CD8-positive, alpha-beta memory T cell (primary cell): ENCODE measurements at places on chromosomes 13 and 19.

DNA sequence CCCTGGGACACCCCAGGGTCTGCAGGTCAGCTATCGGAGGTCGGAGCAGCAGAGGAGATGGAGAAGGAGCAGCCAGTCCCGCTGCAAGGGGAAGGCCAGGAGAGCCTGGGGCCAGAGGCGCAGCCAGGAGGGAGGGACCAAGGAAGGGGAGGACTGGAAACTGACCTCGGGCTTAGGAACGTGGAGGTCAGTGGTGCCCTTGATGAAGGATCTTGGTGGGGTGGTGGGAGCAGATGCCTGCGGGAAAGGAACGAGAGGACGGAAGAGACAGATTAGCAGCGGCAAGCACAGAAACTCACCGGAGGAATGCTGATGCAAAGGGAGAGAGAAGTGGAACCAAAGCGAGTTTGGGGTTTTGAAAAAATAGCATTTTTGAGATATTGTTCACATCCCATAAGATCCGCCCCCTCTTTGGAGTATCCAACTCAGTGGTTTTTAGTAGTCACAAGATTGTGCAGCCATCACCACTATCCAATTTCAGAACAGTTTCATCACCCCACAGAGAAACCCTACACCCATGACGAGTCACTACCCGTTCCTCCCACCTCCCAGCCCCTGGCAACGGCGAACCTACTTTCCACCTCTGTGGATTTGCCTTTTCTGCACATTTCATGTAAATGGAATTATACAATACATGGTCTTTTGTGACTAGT lies 22.1 kb downstream of the PLEKHF1 start:
- DNase-seq = no peak

- DNase-seq = no peak
These were observed 5.1 kb downstream of the CIC start for GRCh38 chr19:42274065-42274682.

DNA sequence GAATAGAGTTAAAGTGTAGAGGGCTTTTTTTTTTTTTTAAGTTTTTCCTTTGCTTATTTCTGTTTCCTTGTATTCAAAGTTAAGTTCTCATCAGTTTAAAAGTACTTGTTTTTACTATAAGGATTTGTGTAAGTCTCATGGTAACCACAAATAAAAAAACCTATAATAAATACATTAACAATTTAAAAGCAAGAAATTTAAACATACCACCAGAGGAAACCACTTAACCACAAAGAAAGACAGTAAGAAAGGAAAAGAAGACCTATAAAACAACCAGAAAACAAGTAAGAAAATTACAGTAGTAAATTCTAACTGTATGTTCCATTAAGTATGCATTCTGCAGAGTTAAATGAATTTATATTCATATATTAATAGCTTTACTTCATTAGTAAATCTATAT lies 999.1 kb upstream of the ATXN8OS start:
- DNase-seq = no peak

- no peak for DNase-seq
These were observed 5.5 kb downstream of the SF3A2 start for GRCh38 chr19:2242092-2242537.

GRCh38 chr19:19488875-19489690 lies 26.3 kb downstream of the TSSK6 start:
- DNase-seq = peak; percentile 92

DNA sequence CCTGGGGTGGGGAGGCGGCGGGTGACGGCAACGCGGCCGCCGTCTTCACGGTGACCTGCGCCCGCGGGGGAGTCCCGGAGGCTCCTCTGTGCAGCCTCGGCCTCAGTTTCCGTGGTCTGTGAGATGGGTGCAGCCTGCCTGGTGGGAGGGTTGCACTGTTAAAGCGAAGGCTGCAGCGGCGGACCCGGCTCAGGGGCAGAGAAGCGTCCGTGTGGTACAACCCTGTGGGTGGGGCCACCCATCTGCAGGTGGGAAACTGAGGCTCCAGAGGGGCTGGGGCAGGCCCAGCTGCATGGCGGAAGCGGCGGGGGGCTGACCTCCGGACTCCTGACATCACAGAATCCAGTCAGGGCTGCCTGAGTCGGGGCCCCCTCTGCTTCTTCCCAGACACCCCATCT lies 481 bp downstream of the FGF22 start:
- DNase-seq = no peak

DNA sequence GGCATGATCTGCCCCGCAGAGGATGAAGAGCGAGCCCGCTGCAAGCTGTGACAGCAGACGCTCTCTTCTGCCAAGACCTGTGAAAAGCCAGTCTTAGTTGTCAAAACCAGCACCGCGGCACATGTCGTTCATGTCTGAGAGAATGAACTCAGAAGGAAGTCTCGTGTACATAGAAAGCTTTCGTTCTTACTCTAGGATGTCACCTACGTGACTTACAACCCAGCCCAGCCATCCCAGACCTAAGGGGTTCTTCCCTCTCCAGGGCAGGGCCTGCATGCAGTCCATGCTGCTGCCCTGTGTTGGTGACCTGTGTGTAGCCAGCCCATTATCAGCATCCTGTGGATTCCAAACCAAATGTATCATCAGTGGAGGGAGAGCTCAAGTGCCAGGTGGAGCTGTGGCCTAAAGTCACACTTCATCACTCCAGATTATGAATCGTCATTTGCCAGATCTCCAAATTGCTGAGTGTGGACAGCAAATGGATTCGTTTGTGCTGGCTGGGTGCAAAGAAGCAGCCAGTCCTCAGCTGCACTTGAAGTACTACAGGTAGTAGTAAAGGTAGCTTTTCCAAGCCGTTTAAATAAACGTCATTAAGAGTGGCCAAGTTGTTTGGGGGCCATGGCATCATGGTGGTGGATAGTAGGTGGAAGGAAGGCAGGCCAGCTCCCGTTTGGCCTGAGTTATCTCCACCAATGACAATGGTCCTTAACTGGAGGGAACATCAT lies 73.9 kb upstream of the GPR183 start:
- peak; percentile 67 for DNase-seq

DNA sequence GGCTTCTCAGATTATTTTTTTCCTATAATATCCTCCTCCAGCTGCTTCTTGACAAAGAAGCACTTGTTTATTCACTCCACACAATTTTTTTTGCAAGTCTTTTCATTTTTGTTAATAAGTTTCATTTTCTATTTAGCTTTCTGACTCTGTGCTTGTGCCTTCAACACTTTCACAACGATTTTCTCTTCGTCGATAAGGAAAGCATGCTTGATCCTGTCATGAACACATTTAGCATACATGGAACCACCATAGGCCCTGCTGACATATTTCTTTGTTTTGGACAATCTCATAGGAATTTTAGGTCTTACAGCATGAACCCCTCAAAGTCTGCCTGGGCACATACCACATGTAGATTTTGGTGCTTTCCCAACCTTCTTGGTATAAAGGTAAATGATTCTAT lies 346.0 kb downstream of the KCNRG start:
- no peak for DNase-seq

- no peak for DNase-seq
These were observed 721 bp downstream of the TNFSF11 start for GRCh38 chr13:42574435-42575311.
